Activated T-helper 1 cell treated with anti-CD3 and anti-CD28 coated beads, Interleukin-2, amount 50 U/mL, for 16 hours (primary cell): ENCODE measurements at places on chromosomes 6 and 20.

DNA sequence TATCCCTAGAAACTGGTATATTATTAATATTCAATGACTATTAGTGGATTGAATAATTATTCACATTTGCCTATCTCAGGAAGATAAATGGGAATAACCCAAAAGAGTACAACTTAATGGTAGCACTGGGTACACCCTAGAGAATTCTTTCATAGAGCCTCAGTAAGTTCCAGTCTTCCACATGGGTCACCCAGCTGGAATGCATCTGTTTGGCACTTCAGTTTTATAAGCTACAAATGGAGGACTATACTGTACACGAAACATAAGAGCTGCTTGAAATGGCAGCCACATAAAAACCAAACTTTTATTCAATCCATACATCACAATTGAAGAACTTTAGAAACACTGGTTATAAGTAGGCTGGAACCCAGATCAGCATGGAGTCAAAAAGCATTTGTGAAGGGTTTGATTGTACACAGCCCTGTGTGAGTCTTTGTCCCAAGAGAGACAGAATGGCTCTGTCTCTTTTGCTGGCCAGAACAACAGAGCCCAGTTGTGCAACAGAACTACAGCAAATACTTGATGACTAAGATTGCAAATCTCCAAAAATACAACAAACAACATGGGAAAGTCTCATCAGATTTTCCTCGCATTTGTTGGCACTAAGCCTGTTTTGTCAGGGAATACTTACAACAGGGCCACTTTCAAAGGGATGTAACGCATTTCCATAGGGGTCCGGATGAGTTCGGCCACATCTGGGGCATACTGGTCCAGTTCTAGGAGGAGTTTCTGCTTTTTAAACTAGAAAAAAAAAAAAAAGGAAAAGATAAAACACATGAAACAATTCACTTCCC is 39.5 kb downstream of the PIGU start:
- DNase-seq, result no peak

- DNase-seq, result no peak
These were observed 5.3 kb downstream of the RNF144B start for GRCh38 chr6:18392346-18392877.

DNA sequence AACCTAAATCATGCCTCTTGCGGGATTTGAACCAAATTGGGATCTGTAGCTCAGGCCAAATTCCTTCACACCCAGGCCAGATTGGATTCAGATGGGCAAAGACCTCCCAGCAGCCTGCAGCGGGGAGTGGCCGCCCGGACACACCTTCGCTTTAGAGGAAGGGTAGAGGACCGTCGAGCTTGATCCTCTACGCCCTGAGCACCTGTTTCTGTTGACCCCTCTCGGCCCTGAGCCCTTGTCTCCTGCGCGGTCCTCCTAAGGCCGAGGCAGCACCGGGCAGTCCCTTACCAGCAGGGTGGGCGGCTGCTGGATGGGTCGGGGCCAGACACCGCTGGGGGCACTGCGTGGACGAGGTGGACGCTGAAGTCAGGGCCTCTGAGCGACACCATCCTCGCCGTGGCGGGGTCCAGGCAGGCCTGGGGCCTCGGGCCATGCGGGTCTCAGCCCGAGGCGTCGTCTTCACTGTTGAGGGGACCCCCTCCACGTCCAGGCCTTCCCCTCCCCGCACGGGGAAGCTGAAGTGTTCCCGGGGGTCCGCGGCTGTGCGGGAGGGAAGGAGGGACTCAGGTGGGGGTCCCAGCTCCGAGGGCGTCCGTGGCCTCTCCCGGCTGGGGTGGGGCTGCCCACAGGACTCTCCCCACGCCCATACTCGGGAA is 114.8 kb downstream of the SMOC2 start:
- no peak for DNase-seq

DNA sequence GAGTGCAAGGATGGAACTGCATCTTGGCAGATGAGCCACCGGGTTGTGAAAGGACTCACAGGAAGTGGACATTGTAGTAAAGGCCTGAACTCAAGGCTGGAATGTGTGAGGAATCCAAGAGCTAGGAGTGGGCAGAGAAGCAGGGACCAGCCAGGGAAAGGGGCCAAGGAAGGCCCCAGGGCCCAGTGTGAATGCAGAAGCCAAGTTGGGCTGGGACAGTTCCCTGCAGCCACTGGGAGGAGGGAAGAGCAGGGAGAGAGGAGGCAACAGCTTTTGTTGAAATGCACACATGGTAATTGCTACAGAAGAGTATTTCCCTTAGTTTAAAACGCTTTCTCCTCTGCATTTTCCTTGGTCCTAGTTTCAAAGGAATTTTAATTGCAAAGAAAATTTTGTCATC is 34.6 kb downstream of the CDH22 start:
- no peak for DNase-seq

- DNase-seq, result no peak
These were observed 38.7 kb downstream of the NCR2 start for GRCh38 chr6:41373919-41374617.

DNA sequence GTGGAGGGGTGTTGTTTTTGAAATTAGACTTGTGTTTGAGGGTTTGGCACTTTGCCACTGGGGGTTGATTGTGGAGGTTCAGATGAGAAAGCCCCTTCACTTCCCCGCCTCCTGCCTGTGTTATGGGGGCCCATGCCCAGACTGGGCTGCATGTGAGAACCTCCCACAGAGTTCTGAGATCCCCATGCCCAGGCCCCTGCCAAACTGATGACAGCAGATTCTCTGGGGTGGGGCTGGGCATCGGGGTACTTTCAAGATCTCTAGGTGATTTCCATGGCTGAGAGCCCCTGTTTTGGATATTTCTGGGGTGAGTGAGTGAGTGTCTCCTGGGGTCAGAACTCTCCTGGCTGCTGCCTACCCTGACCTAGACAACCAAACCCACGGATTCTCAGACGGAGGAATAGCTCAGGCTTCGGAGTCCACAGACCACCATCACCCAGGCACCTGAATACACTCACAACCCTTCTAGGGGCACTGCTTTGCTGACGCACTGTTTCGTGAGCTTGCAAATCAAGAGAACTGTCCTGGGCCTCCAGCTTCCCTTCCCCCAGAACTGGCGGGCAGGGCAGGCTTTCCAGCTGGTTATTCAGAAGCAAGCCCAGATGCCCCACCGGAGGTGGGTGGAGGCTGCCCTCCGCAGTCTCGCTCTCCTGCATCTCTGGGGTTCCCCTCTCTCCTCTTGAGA is 6.3 kb downstream of the BCAS1 start:
- no peak for DNase-seq

GRCh38 chr20:31927627-31928159 is 24.2 kb downstream of the PDRG1 start:
- no peak for DNase-seq

DNA sequence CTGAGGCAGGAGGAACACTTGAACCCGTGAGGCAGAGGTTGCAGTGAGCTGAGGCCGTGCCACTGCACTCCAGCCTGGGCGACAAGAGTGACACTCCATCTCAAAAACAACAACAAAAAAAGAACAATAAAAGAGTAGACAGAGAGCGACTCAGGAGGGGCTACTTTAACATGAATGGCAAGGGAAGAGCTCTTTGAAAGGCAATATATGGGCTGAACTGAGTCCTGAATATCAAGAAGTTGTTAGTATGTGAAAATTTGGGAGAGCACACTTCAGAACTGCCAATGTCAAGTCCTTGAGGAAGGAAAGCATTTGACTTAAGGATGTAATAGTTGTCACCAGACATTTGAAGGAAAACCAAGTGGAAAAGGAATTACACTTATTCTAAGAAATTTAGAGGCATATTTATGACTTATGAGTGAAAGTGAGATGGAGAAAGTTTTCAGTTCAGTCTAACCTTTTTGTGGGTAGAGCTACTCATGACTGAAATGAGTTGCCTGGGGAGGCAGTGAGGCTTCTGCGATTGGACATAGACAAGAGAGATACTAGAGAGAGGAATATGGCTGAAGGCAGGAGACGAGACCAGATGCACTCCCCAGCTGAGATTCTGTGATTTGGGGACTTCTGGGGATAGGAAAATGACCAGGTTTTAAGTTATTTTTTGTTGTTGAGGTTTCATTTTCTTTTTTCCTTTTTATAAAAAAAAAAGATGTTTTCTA is 48.6 kb upstream of the SLC16A10 start:
- no peak for DNase-seq

DNA sequence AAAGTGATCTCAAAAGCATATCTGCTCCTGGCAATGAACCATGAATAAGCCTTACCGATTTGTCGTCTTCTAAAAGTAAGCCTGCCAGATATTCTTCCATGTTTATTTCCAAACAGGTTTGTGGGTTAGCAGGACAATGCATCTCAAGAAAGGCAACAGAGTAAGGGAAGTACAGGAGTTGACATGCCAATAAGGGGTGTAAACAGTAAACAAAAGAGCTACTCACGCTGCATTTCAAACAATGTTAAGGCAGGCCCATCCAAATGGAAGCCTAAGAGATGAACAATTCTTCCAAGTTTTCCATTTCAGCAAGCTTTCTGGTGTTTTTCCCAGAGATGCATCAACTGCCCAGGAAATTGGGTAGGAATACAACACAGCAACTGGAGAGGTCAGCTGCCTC is 27.8 kb upstream of the CRIP3 start:
- DNase-seq, result no peak

DNA sequence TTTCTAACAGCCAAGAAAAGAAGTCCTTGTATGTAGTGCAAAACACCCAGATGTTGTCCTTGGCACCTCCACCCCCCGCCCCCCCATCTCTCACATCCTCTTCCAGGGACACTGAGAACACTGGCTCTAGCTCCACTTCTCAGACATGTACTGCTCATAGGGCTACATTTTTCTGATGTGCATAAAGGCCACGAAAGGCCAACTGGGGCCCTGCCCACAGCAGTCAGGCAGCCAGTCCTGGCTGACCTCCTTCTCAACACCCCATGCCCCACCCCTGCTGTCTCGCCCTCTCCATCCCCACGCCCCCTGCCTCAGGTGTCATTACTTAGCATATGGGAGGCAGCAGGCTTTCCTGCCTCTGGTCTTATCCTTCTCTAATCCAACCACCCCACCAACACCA is 11.3 kb downstream of the GABRR1 start:
- DNase-seq, result no peak

GRCh38 chr6:40774932-40775331 is 187.8 kb upstream of the LRFN2 start:
- DNase-seq, result no peak

DNA sequence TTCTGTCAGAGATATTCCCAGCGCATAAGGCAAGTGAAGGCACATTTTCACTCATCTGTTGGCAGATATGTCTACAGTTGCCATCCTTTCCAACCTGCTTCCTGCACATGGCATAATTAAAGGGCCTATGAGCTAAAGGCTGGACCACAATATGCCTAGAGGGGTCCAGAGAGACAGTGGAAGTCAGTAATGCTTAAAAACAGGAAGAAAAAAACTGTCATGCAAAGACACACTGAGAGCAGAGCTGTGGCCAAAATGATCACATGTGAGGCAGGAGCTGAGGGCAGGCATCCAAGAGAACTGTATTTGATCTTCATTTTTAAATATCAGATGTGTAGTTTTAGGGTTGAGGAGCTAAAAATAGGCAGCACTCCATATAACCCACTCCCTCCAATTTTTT is 125.0 kb upstream of the BACH2 start:
- DNase-seq, result no peak

DNA sequence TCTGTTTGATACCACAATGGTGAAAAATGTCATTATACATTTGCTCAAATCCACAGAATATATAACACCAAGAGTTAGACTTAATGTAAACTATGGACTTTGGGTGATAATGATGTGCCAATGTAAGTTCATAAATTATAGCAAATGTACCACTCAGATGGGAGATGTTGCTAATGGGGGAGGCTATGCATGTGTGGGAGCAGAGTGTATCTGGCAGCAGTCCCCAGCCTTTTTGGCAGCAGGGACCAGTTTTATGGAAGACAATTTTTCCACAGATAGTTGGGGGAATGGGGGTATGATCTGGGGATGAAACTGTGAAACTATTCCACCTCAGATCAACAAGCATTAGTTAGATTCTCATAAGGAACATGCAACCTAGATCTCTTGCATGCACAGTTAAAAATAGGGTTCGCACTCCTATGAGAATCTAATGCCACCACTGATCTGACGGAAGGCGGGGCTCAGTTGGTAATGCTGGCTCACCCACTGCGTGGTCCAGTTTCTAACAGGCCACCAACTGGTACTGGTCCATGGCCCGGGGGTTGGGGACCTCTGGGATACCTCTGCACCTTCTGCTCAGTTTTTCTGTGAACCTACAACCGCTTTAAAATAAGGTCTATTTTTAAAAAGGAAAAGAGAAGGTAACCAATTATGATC is 8.0 kb downstream of the HLA-DQA1 start:
- no peak for DNase-seq

GRCh38 chr6:11961923-11962322 is 50.2 kb upstream of the HIVEP1 start:
- no peak for DNase-seq

DNA sequence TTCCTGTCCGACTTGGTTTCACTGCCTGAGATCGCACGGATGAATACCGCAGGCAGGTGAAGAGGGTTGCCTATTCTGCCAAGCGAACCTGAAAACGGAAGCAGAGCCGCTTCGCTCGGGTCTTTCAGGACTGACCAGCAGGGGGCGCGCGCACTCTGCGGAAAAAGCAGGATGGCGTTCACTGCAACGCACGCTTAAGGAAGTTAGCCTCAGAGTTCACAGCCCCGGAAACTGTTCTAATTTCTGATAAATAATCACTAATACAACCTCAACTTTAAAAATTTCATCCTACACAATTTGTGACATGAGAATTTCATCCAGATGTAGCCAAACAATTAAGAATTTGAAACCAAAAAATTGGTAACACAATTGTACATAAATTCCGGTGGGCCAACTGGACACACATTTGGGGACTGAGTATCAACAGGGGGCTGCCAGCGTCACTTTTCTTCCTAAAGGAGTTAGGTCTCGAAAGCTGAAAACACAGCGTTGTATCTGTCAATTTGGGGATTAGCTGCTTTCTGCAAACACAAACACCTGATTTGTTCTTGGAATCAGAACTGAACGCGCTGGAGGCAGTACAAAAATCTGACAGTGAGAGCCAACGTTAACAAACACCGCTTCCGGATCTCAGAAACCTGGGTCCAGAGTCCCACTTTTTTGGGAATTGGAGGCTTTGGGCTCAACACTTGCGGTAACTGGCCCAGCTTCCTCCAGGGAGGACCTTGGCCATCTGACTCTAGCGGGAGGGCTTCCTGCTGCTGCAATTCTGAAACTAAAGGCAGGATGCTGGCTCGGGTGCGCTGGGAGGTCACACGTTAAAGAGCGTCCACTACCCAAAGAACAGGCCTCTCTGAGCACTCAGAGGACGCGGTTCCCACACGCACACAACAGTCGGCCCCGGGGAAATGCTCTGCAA is 8.8 kb downstream of the PXDC1 start:
- peak; percentile 94 for DNase-seq

GRCh38 chr6:122799916-122800686 is 11.0 kb downstream of the SMPDL3A start:
- DNase-seq, result no peak
